ENCODE measurements at places on chromosomes 7 and 10.

DNA sequence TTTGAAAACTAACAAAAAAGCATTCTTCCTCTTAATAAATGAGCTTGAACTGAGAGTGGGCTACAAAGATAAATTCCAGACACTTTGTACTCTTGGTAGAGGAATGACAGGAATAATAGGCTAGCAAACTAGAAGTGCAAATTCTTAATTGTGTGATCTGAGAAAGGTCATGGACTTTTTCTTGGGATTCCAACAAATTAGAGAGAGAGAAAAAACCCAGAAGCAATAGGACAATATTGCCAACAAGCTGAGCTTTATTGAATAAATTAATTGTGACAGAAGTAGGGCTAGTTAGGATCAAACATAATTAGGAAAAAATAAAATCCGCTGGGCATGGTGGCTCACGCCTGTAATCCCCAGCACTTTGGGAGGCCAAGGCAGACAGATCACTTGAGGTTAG is 41.4 kb upstream of the LAMB1 start:
- DNase-seq, result no peak

- DNase-seq, result no peak
These were observed 131.8 kb upstream of the UNC5B start for GRCh38 chr10:71080381-71081228.

GRCh38 chr7:2654059-2654458 is 22.3 kb downstream of the TTYH3 start:
- no peak for DNase-seq

GRCh38 chr10:122343135-122343800 is 31.2 kb upstream of the PLEKHA1 start:
- no peak for DNase-seq

- no peak for DNase-seq
These were observed 68.3 kb downstream of the SNX13 start for GRCh38 chr7:17871815-17872533.

DNA sequence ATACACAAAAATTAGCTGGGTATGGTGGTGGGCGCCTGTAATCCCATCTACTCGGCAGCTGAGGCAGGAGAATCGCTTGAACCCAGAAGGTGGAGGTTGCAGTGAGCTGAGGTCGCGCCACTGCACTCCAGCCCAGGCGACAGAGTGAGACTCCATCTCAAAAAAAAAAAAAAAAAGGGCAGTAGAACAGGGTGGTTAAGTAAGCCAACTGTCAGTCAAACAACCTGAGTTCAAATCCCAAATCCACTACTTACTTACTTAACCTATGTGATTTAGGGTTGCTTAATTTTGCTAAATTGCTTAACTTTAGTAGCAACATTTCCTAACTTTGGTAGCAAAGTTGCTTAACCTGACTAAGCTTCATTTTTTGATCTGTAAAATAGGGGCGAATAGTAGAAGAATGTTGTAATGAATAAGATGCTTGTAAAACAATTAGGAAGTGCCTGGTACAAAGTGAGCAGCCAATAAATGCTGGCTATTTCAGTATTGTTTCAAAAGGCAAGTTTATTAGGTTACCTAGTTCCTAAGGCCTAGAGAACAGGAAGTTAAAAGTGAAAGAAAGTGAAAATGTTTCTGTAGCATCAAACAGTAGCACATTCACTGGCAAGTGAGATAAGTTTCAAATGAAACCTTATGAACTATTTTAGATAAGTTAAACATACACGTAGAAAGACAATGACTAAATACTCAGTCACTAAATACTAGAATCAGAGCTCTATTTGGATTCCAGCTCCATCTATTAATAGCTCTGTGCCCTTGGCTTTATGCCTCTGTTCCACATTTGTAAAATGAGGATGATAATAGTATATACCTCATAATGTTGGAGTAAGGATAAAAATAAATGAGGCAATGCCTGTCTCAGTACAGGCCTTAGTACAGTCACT is 64.3 kb downstream of the HOXA1 start:
- DNase-seq, result no peak

DNA sequence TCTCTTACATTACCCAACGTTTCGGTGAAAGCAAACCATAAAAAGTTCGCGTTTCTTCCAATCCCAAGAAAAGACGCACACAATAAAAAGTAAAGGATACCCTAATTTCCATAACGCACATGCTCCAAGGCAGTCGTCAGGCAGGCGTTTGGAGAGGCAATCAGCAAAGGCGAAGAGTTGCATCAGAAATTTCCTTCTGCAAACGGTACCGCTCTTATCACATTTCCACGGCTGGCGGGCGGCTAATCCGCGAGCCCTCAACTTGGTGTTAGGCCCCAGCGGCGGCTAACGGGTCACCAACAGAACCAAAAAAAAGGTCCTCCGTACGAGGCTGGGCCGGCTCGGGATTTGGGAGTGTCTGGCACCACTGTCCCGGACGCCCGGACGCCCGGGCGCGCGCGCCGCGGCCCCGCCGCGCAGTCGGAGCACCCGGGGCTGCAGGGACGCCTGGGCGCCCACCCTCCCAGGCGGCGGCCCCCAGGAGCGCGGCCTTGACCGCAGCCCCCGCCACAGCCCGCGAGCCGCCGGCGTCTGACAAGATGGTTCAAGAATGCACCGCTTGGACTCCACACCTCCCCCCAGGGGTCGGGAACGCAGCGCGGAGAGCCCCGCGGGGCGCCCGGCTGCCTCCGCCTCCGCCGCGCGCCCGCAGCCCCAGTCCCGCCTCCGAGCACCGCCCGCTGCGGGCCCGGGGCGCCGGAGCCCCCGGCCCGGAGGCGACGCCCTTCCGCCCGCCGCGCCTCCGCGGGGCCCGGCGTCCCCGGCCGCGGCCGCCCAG is 9.8 kb upstream of the GRB10 start:
- DNase-seq, result peak; percentile 33

DNA sequence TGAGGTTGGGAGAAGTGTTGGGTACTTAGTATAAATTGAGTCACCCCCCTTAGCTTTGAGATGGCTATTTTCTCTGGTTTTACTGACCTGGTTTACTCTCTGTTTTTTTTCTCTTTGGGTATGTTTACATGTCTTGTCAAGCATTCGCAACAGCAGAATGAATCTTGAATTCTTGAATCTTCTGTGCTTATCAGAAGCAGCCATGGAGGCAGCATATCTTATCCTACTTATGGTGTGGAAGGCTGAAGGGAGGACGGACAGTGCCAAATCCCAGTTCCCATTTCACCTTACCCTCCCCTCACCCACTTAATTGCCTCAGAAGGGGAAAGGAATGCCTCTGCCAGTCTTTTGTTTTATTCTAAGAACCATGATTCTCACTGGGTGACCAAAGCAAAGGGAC is 3.7 kb downstream of the SND1 start:
- DNase-seq, result no peak

DNA sequence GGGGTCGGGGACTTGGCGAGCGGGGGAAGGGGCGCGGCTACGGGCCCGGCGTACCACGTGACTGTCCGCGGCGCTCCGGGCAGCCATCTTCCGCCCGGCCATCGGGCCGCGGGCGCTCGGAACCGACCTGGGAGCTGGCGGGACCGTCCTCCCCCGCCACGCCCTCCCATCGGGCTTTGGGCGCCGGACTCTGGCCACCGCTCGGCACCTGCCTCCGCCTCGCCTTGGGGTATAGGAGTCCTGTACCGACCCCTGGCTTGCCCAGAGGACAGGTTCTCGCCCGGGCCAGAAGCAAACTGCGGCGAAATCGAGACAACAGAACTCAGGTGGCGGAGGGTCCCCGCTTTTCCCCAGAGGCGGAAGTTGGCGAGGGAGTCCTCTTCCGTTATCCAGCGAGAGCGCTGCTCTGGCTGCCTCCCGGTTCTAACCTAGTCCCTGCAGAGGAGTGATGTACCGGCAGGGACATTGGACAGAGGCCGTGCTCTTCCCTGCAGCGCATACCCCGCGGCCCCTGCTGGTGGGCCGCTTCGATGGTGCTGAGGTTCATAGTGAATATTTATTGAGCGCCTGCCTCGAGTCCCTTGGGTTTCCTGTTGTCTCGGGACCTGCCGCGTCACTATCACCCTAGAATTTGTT is 1.2 kb upstream of the SGMS1 start:
- peak; percentile 66 for DNase-seq

- DNase-seq, result no peak
These were observed 63.3 kb downstream of the CHST15 start for GRCh38 chr10:124030061-124030460.

DNA sequence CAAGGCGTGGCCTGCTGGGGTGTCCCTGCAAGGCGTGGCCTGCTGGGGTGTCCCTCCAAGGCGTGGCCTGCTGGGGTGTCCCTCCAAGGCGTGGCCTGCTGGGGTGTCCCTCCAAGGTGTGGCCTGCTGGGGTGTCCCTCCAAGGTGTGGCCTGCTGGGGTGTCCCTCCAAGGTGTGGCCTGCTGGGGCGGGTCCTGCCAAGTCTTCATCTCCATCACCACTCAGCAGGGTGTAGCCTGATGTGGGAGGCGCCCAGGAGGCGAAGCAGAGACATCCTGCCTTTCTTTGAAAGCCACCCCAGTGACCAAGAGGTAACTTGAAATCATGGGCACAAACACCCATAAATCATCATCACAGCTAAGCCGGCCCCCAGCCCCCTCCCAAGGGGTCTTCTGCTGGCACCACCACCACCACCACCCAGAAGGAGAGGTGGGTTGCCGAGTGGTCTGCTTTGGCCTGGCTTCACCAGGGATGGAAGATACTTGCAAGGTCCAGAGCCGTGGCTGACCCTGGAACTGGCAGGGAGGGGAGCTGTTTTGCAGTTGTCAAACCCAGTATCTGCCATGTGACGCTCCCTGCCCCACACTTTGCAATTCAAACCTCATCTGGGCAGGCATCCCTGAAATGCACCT is 190.6 kb downstream of the EBF3 start:
- DNase-seq, result no peak

DNA sequence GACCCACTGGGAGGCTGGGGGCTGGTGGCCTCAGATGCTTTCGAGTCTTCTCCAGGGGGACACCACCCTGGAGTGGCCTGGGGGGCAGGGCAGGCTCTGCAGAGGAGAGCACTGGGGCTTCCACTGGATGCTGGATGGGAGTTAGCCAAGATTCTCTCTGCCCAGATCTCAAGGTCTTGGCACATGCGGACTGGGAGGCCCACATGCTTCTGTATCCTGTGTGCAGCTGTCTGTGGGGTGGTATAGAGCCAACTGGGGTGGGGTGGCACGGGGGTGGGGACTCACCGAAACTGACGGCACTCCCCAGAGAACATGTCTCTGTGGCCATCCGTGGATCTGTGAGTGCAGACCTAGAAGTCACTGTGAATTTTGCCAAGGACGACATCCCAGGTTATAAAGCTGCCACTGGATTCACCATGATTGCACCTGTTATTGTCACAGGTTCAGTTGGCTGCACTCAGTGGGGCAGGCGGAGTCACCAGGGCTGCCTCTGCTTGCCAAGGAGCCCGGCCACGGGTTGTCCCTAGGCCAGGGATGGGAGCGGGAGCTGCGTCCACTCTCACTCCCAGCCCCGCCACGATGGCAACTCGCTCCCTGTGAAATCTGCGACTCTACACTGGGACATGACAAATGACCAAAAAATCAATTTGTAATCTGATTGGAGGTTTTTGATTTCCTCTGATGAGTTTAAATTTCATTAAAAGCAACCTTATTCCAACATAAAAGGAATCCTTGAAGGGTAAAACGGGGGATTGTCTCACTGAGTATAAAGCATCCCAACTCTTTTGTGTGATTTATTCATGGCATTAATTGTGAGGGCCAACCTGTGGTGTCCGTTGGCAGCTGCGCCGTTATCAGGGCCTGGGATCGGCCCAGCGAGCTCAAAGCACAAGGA is 131.3 kb downstream of the EBF3 start:
- no peak for DNase-seq

DNA sequence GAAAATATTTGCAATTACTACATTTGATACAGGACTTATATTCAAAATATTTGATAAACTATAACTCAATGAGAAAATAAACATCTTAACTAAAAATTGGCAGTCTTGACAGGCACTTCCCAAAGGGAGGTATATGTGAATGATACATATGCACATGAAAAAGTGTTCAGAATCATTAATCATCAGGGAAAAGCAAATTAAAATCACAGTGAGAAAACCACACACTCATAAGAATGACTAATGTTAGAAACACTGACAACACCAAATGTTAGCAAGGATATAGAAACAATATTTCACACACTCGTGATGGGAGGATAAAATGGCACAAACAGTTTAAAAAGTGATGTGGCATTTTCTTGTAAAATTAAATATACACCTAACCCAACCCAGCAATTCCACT is 4.1 kb upstream of the VPS26A start:
- DNase-seq, result no peak

DNA sequence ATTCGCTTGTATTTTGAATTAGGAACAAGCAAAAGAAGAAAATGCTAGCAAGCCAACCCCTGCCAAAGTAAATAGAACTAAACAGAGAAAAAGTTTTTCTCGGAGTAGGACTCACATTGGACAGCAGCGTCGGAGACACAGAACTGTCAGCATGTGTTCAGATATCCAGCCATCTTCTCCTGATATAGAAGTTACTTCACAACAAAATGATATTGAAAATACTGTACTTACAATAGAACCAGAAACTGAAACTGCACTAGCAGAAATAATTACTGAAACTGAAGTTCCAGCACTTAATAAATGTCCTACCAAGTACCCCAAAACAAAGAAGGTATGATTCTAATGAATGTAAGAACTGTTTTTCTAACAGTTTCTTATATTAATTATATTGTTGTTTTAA is 87.9 kb downstream of the KMT2E start:
- DNase-seq, result no peak

DNA sequence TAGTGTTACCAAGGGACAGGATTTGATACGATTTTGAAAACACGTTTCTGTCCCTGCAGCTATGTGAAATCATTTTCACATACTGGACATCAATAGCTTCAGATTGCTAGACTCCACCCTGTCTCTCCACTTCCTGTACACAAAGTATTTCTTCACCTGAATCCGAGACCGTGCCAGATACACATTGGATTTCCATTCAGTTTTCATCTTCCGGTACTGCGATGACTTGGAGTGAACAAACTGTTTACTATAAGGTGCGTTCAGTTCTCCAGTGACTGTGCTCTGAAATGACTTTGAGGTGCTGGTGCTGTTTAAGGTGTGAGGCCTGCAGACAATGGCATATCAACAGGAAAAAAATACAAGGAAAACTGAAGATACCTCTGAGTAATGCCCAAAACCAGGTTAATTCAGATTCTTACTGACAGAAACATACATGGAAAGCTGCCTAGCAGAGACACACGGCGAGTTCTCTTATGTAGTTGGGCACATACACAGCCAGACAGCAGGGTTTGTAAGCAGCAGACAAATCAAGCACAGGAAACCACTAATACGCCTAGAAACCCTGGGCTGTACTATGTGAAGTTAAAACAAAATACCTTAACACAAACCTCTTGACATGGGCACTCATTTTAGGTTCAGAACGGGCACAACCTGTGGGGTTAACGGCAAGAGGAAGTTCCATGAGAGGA is 119.2 kb downstream of the GALNT11 start:
- DNase-seq, result no peak

All from NCI-H524 (cell line).